Tibial artery (tissue), 4 donors: ENCODE measurements at places on chromosomes 6 and 20.

- no peak for DNase-seq
Measured at GRCh38 chr6:85026021-85026420, 261.6 kb upstream of the TBX18 start.

- no peak for DNase-seq
Measured at GRCh38 chr6:119749335-119749734, 399.8 kb upstream of the MAN1A1 start.

GRCh38 chr20:64053841-64054661 lies 4.6 kb upstream of the SOX18 start:
- no peak for DNase-seq

- DNase-seq = no peak
Measured at GRCh38 chr6:156698239-156699016, 78.8 kb upstream of the ARID1B start.

- no peak for DNase-seq
Measured at GRCh38 chr6:10993896-10994295, 50.2 kb downstream of the ELOVL2 start.

DNA sequence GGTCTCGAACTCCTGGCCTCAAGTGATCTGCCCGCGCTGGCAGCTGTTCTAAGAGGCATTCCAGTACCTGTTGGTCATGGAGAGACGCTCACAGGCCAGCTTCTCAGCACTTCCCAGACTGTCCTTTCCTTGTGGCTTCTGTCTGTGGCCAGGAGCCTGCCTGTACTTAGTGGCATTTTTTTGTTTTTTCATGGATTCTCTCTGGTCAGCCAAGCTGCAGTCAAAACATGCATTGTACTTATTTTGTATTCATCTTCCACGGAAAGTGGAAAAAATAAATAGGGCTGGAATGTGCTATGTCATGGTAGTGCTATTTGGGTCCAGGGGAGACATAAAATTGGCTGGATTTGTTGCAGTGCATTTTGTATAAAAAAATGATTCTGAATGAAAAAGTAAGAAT lies 29.1 kb downstream of the ZDHHC14 start:
- no peak for DNase-seq

DNA sequence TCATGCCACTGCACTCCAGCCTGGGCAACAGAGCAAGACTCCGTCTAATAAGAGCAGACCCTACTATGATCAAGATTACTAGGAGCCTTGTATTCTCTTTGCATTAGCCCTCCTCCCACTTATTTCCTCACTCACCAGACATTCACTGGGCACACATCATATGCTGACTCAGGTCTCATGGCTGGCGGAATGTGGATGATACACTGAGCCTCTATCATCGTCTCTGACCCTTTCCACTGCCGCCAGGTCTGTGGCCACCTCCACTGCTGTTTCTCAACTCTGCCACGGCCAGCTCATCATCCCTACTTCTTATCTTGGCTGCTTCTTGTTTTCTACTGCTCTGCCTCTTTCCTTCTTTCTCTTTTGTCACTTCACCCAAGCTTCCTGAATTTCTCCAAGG lies 161.0 kb downstream of the BACH2 start:
- DNase-seq = no peak

- DNase-seq = no peak
Measured at GRCh38 chr6:64990652-64991304, 716.2 kb downstream of the EYS start.

- DNase-seq = peak; percentile 28
Measured at GRCh38 chr6:85460921-85461797, 11.3 kb downstream of the NT5E start.

GRCh38 chr6:70176842-70177550 lies 125.9 kb downstream of the COL9A1 start:
- no peak for DNase-seq

GRCh38 chr6:140533526-140533925 lies 1159.1 kb upstream of the CITED2 start:
- DNase-seq = no peak

DNA sequence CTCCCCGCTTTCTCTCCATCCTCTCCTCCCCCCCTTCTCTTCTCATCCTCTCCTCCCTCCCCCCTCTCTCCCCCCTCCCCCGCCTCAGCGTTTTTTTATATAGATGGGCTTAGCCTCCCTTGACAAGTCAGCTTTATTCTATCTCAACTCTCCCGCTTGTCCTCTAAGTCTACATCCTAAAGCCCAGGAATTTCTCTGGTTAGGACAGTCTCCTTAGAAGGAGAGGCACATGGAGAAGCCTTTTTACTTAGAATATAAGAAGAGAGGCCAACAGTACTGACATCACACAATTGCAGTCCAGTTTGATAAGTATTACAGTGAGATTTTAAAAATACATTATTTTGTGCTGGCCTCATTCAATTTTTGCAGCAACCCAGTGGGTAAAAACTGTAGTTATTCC lies 83.5 kb downstream of the LYRM2 start:
- DNase-seq = no peak

DNA sequence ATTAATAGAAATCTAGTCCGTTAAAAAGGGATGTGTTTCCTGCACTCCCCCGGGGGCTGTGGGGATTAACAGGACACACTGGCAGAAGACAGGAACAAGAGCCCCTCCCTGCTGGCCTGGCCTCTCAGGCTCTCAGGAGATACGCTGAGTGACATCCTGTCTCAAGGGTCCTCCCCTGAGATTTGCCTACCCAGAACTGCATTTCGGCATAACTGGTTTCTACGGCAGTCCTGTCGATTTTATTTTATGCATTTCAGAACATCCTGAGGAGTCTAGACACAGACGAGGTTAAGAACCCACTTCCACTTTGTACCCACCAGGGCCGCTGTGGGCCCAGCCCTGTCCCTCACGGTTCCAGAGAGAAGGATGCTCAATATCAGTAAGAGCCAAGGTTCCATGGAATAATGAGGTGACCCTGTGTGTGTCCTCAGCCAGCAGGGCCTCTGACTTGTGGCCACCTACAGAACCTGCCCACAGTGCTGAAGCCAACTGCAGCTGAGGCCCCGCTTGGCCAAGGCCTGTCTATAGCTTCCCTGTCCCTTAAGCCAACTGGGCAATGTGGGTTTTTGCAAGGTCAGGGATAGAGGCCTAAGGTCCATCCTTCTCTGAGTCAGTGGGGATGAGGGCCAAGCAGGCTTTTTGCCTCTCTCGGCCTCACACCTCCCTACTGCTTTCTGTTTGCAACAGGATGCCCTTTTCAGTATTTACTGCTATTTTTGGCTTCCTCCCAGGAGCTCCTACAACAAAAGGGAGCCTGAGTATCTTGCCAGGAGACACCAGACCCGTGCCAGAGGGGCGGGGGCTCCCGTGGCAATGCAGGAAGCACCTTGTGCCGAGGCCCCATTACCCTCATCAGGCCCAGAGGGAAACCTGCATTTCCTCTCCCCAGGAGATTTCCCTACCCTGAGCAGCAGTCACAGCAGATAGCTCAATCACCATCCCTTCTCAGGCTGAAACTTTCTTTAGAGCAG lies 14.7 kb downstream of the UQCC2 start:
- no peak for DNase-seq

GRCh38 chr6:17455919-17456318 lies 62.5 kb downstream of the CAP2 start:
- no peak for DNase-seq

- no peak for DNase-seq
Measured at GRCh38 chr6:168640768-168641167, 199.8 kb downstream of the SMOC2 start.

- no peak for DNase-seq
Measured at GRCh38 chr6:38827024-38827423, 111.9 kb downstream of the DNAH8 start.

GRCh38 chr6:33567836-33568235 lies 12.2 kb downstream of the BAK1 start:
- no peak for DNase-seq

- DNase-seq = no peak
Measured at GRCh38 chr6:24961852-24962251, 26.1 kb upstream of the RIPOR2 start.

DNA sequence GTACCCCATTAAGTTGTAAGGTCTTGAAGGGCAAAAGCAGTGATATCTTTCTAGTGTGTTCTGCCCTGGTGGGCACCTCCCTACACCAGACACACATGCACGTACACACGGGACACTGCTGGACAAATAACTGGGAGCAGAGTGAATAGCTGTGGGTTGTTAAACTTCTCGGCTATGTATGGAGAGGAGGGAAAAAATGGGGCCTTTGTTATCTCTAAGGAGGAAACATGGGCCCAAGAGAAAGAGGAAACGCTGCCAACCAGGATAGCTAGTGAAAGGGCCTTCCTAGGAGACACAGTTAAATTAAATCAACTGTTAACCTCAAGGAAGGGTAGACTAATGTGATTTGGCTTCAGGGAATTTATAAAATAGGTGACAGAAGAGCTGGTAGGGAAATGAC lies 169.7 kb downstream of the MYLK4 start:
- DNase-seq = no peak

- DNase-seq = no peak
Measured at GRCh38 chr20:37958856-37959520, 56.1 kb downstream of the VSTM2L start.

GRCh38 chr6:154012852-154013251 lies 26.2 kb upstream of the OPRM1 start:
- DNase-seq = no peak

DNA sequence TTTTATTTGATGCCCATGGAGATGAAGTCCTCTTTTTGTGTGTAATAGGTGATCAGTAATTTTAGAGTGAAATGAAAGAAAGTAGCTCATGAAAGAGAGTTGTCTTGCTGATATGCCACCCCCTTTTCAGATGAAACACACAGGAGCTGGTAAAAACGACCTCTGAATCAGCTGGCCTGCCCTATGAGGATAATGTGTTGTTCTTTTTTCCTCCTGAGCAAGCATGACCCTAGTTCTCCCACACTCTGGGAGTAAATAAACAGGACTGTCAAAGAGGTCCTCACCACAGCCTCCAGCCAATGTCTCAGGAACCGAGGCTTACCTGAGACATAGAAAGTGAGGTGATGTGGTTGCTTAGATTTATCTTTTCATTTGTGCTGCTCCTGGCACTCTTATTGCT lies 29.5 kb downstream of the GPX5 start:
- no peak for DNase-seq

- no peak for DNase-seq
Measured at GRCh38 chr6:35852994-35853393, 47.8 kb downstream of the LHFPL5 start.

GRCh38 chr6:155351273-155352129 lies 37.2 kb upstream of the TFB1M start:
- no peak for DNase-seq

DNA sequence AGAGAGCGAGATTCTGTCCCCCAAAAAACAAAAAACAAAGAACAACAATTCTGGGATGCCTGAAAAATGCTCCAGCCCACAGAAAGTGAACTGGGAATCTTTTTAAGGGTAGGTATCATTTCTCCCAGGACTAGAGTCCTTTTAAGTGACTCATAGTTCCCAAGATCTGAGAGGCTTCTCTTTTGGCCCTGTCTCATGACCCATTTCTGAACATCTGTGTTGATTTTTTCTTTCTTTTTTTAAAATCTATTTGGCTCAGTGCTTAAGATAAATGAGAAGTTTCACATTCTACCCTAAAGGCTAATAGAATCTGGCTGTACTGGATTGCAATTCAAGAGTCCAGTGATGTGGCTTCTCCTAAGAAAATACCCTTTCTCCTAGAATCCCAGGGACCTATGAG lies 217.6 kb upstream of the FOXQ1 start:
- no peak for DNase-seq

GRCh38 chr6:36924778-36925374 lies 29.7 kb upstream of the PI16 start:
- no peak for DNase-seq
